ENCODE measurements at places on chromosomes 12 and 14. TPM values are rescaled to one million over a fixed set of nuclear protein-coding genes. Genes with fewer than 3 reads are reported as not detected.

- no peak for DNase-seq
- H3K36me3 ChIP-seq, result no peaks in the 10 kb centered on the region
- no peaks in the 10 kb centered on the region for H3K27me3 ChIP-seq
- H3K4me3 ChIP-seq, result no peak overlapping the region
- no peak overlapping the region for H3K27ac ChIP-seq
Measured at GRCh38 chr12:3105690-3106479, 28.7 kb downstream of the TSPAN9 start.

GRCh38 chr12:114826244-114826643, 142.3 kb upstream of the TBX3 start:
- peaks cover 54% of the 10 kb centered on the region for H3K27me3 ChIP-seq
- no peak for DNase-seq
- no peak overlapping the region for H3K27ac ChIP-seq
- no peaks in the 10 kb centered on the region for H3K4me1 ChIP-seq
- no peaks in the 10 kb centered on the region for H3K36me3 ChIP-seq

DNA sequence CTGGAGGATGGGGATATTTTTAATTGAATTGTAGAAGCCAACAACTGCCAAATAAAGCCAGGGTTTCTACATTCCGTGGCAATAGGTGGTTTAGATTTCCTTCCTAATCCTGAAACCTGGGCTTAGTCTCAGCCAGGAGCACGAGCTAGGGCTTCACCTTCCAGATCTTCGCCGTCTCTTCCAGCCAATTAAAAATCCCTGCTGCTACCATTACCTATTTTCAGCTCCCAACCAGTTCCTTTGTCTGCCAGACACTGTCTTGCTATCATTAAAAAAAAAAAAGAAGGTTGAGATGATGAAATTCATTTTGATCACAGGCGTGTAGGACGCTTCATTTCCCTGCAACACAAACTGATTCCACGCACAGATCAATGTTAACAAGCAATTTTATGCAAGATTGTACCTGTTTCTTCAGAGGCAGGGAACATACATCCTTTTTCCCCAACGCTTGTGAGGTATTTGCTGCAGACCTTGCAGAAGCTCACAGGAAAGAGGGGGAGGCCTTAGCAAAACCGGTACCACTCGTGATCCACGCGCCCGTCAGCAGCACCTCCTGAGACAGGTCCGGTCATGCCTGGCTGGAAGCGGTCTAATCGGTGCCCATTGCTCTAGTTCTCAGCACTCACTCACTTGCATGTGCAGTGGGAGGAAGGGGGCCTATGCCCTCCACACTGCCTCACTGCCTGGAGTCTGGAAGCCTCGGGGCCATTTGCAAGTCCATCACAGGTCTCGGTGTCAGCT, 65.1 kb downstream of the SLC6A12 start:
- no peak overlapping the region for H3K4me3 ChIP-seq
- H3K36me3 ChIP-seq, result no peaks in the 10 kb centered on the region
- DNase-seq, result no peak
- peaks cover 63% of the 10 kb centered on the region for H3K27me3 ChIP-seq
- no peak overlapping the region for H3K27ac ChIP-seq

DNA sequence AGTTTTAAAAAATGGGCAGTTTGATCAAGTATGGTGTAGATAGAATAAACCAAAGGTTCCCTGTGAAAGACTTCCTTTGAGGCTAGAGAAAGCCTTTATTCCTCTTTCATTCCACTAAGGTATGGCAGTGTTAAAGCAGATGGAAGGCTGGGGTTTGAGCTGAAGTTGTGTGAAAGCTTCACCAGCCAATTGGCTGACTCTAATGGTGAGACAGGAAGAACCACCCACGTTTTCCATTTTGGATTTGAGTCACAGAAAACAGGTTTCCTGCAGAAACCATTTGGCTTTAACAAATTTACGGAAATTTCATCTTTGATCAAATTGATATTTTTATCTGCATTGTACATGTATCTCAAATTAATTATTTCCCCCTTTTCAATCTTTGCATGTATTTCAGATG, 455.0 kb downstream of the PCNX1 start:
- H3K36me3 ChIP-seq, result peaks cover 5% of the 10 kb centered on the region
- no peak overlapping the region for H3K4me3 ChIP-seq
- H3K4me1 ChIP-seq, result peaks cover 14% of the 10 kb centered on the region
- no peaks in the 10 kb centered on the region for H3K27me3 ChIP-seq
- no peak overlapping the region for H3K27ac ChIP-seq
- DNase-seq, result no peak

GRCh38 chr12:5830111-5830510, 114.9 kb downstream of the ANO2 start:
- no peak for DNase-seq
- no peaks in the 10 kb centered on the region for H3K36me3 ChIP-seq
- H3K4me1 ChIP-seq, result no peaks in the 10 kb centered on the region
- no peak overlapping the region for H3K27ac ChIP-seq
- no peak overlapping the region for H3K4me3 ChIP-seq

DNA sequence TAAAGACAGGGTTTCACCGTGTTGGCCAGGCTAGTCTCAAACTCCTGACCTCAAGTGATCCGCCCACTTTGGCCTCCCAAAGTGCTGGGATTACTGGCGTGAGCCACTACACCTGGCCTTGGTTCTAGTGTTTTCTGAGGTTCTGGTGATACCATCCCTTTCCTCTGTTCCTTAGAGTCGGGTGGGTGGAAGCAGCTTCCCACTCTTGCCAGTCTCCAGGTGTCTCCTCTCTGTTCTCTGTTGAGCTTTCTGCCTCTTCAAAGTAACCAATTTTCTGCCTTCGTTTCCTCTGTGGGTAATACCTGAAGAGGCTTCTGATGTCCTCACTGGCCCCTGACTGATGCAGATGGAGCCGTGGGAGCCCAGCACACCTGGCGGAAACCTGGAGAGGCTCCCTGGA, 53.4 kb upstream of the LHX5 start:
- no peak overlapping the region for H3K4me3 ChIP-seq
- H3K27me3 ChIP-seq, result peaks cover 57% of the 10 kb centered on the region
- H3K36me3 ChIP-seq, result no peaks in the 10 kb centered on the region

- H3K4me1 ChIP-seq, result 0 out of 2 replicates have a peak, but pooled peaks cover 8% of the 10 kb centered on the region
- H3K36me3 ChIP-seq, result no peaks in the 10 kb centered on the region
- H3K4me3 ChIP-seq, result no peak overlapping the region
- no peak overlapping the region for H3K27ac ChIP-seq
- no peaks in the 10 kb centered on the region for H3K27me3 ChIP-seq
Measured at GRCh38 chr12:28938056-28938455, 211.0 kb upstream of the FAR2 start.

DNA sequence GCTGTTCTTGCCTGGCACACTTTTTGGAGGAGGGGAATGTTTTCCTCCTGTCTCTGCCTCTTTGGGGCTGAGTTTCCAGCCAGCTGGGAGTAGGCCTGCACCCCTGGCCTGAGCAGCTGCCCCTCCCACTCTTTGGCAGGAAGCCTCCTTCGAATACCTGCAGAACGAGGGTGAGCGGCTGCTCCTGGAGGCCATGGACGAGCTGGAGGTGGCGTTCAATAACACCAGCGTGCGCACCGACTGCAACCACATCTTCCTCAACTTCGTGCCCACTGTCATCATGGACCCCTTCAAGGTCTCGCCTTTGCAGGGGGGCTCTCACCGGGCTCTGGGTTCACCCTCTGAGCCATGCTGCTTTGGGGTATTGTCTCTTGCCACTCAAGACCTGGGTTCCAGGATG, 69.4 kb downstream of the FOXN4 start:
- no peak for DNase-seq
- H3K27ac ChIP-seq, result no peak overlapping the region
- H3K27me3 ChIP-seq, result peaks cover 19% of the 10 kb centered on the region
- no peaks in the 10 kb centered on the region for H3K4me1 ChIP-seq
- no peaks in the 10 kb centered on the region for H3K36me3 ChIP-seq

DNA sequence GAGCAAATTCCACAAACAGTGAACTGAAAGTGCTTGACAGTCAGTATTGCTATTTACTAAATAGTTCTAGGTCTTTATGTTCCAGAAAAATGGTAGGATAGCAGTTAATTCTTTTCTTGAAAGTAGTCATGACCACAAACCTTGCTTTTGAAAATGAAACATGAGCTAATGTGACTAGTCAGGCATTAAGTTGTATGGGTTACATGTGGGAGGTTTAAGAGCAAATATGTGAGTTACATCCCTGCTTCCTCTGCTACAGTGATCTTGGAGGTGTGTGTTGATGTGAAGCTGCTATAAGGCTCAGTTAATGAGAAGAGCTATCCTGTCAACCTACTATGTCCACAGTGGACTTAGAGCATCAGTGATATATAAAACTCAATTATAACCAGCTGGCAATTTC, 741.6 kb downstream of the FSCB start:
- H3K36me3 ChIP-seq, result no peaks in the 10 kb centered on the region
- H3K27ac ChIP-seq, result no peak overlapping the region
- no peaks in the 10 kb centered on the region for H3K27me3 ChIP-seq
- no peaks in the 10 kb centered on the region for H3K4me1 ChIP-seq
- no peak for DNase-seq
- H3K4me3 ChIP-seq, result no peak overlapping the region

GRCh38 chr12:12008232-12008850, 62.4 kb upstream of the BCL2L14 start:
- H3K27me3 ChIP-seq, result no peaks in the 10 kb centered on the region
- H3K27ac ChIP-seq, result peak overlapping the region; percentile 94
- no peaks in the 10 kb centered on the region for H3K36me3 ChIP-seq
- H3K4me1 ChIP-seq, result peaks cover 45% of the 10 kb centered on the region

DNA sequence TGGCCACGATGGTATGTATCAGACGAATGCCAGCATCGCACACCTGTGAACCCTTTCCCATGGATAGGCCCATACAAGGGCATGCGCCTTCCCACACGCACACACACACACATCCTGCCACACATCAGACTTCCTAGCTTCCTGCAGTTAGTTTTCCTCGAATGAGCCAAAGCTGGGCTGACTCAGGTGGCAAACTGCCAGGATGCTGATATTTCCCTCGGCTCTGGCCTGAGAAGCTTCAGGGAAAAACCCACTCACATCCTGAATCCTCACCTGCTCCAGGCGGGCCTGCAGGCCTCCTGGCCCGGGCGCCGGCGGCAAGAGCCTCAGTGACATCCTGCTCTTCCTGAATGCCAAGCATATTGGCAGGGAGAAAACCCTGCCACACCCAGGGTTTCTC, 22.4 kb downstream of the CALM1 start:
- peak; percentile 66 for DNase-seq
- peak overlapping the region; percentile 59 for H3K27ac ChIP-seq
- no peaks in the 10 kb centered on the region for H3K36me3 ChIP-seq
- peaks cover 15% of the 10 kb centered on the region for H3K4me1 ChIP-seq
- no peaks in the 10 kb centered on the region for H3K27me3 ChIP-seq
- H3K4me3 ChIP-seq, result no peak overlapping the region

DNA sequence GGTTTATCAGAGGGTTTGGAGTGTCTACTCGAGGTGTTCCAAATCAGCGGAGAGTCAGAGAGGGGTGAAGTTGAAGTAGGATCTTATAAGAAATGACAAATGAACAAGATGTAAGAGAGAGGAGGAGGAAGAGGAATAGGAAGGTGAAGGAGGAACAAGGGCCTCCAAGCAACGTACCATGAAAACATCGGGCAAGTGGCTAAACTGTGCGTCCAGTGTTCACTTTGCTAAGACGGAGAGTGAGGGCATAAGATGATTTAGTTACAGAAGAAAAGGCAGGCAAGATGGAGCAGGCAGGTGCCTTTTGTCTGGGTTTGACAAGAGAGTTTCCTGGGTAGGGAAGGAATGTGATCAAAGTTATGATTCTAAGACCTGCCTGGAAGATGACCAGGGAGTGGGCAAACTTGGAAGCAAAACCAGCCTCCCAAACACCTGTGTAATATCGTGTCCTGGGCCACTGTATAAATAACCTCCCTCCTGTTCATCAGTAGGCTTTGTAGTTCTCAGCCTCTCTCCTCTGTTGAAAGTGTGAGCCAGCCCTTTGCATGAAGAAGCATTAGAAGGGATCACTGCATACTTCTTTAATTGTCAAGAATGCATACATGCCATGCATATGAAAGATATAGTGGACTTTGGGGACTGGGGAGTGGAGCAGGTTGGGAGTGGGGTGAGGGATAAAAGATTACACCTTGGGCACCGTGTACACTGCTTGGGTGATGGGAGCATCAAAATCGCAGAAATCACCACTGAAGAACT, 111.4 kb downstream of the ZFP36L1 start:
- H3K36me3 ChIP-seq, result no peaks in the 10 kb centered on the region
- no peak for DNase-seq
- no peaks in the 10 kb centered on the region for H3K27me3 ChIP-seq

DNA sequence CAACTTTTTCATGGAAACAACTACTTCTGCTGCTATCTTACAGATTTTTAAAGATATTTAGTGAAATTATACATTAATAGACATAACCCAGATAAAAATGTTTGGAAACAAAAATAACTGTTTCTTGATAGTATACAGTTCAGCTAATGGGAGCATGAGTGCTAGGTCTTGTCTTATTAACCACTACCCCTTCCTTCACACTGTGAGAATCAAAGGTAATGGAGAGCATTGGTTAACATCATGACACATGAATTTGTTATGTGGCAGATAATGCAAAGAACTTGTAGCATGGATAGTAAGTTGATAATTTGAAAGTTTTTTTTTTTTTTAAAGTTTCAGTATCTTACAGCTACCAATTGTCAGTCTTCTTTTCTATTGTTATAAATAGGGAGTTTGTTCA, 44.2 kb downstream of the CCDC91 start:
- H3K4me3 ChIP-seq, result no peak overlapping the region
- DNase-seq, result no peak
- no peaks in the 10 kb centered on the region for H3K4me1 ChIP-seq
- no peaks in the 10 kb centered on the region for H3K36me3 ChIP-seq

GRCh38 chr12:85825746-85826145, 10.5 kb downstream of the RASSF9 start:
- no peak overlapping the region for H3K27ac ChIP-seq
- no peak overlapping the region for H3K4me3 ChIP-seq
- H3K36me3 ChIP-seq, result no peaks in the 10 kb centered on the region
- no peaks in the 10 kb centered on the region for H3K27me3 ChIP-seq

- H3K4me3 ChIP-seq, result peak overlapping the region; percentile 98
- no peaks in the 10 kb centered on the region for H3K27me3 ChIP-seq
- H3K27ac ChIP-seq, result peak overlapping the region; percentile 100
- peaks cover 25% of the 10 kb centered on the region for H3K4me1 ChIP-seq
- peak; percentile 62 for DNase-seq
Measured at GRCh38 chr12:64404470-64405256, 471 bp downstream of the XPOT start.

- H3K36me3 ChIP-seq, result no peaks in the 10 kb centered on the region
- H3K27ac ChIP-seq, result no peak overlapping the region
- no peaks in the 10 kb centered on the region for H3K4me1 ChIP-seq
- no peaks in the 10 kb centered on the region for H3K27me3 ChIP-seq
Measured at GRCh38 chr14:89750281-89750755, 204.2 kb downstream of the EFCAB11 start.

DNA sequence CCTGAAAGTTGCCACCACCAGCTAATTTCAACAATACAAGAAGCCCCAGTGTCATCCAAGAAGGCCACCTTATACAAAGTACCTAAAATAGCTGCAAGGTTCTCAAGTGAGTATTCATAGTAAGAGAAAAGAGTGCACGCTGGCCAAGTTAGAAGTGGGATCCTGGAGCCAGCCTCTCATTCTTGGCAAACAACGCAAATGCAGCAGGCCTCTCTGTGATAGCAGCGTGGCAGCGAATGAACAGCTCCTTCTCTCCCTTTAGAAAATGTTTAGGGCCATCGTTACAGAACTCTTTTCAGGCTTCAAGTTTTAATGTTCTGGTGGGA, 78.0 kb upstream of the IFNG-AS1 start:
- H3K36me3 ChIP-seq, result no peaks in the 10 kb centered on the region
- peaks cover 23% of the 10 kb centered on the region for H3K4me1 ChIP-seq
- no peak overlapping the region for H3K4me3 ChIP-seq
- H3K27ac ChIP-seq, result peak overlapping the region; percentile 63
- DNase-seq, result no peak

The RAD52 gene
- 25.0 TPM for total RNA-seq

The POTEM gene
- total RNA-seq, result not detected

The GPR84 gene
- total RNA-seq, result not detected

The KRT75 gene
- total RNA-seq, result not detected

The RNU7-1 gene
- not detected for total RNA-seq

The THTPA gene
- 4.1 TPM for total RNA-seq

The ZNF664 gene
- total RNA-seq, result 87.6 TPM

The MANSC4 gene
- not detected for total RNA-seq
